ENCODE measurements at places on chromosomes 11 and 22. TPM values are rescaled to one million over a fixed set of nuclear protein-coding genes. Genes with fewer than 3 reads are reported as not detected.

GRCh38 chr11:31798057-31798553 is 13.0 kb downstream of the PAX6 start:
- DNase-seq, result no peak

GRCh38 chr11:116079580-116079979 is 575.4 kb upstream of the CADM1 start:
- DNase-seq, result no peak

- DNase-seq, result peak; percentile 29
Observed at GRCh38 chr11:100546714-100547113, 140.4 kb upstream of the ARHGAP42 start.

DNA sequence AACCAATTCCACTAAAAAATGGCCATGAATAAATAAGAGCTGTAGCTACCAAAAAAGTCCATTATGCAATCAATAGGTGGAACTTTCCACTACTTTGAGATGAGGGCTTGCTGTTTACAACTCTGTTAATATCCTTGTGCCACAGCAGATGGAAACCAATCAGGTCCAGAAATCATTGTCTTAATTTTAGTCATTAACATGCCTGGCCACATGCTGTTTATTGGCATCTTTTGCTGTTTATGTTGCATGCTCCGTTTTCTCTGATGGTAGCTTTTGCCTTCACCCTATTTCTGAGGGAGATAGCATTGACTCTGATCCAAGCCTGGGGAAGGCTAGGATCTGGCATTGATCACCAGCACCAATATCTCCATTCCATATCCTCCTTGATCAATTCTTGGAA is 192.9 kb upstream of the SEZ6L start:
- no peak for DNase-seq

- DNase-seq, result no peak
Observed at GRCh38 chr11:30585892-30586250, 282 bp downstream of the MPPED2 start.

DNA sequence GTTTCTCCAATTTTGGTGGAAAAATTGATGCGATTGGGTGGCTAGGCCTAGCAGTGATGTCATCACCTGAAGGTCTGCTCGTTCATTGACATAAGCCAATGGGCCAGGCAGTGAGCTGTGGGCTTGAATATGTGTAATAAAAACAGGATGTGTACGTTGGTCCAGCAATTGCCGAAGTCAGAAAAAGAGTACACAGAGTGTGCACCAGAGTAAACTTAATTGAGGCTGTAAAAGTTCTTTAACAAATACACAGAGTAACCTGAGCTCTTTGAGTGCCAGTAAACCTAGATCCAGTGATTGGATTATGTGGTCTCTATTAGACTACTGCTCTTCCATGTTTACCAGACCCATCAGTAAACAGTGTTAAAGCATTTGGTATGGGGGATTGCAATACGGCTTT is 13.0 kb upstream of the GLYATL1 start:
- DNase-seq, result no peak

GRCh38 chr11:132343445-132344175 is 973.2 kb downstream of the NTM start:
- DNase-seq, result no peak

- no peak for DNase-seq
Observed at GRCh38 chr11:2794046-2794967, 91.3 kb downstream of the CDKN1C start.

KCNA4 gene
- not detected for total RNA-seq

MYRF gene
- 10.7 TPM for total RNA-seq

Data from glomerular endothelial cell (primary cell).